ENCODE measurements at places on chromosomes 3 and 15.

DNA sequence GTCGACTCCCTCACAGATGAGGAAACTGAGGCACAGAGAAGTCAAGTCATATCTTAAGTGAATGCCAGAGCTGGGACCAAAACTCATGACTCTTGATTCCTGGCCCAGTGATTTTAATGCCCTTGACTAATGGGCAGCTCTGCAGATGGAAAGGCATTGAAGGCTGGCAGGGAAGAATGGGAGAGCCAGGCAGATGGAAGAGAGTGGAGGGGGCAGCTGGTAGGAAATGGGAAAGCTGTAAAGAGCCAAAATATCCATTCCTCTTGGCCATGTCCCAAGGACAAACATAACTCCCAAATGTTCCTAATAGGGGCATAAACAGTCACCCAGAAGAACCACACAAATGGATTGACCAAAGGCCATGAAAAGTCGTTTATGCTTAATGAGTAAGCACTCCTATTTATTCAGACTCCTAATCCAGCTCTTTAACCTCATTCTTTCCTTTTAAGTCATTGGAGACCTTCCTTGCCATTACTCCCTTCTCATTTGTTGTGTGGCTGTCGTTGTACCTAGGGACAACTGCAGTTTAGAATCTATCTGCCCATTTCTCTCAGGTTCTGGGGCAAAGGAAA, 330.5 kb upstream of the ROPN1 start:
- no peak for DNase-seq

GRCh38 chr15:101031213-101031612, 112.1 kb downstream of the LRRK1 start:
- DNase-seq: no peak

- no peak for DNase-seq
These were observed 688.3 kb upstream of the NECTIN3 start for GRCh38 chr3:110383356-110383755.

GRCh38 chr15:69848551-69849231, 249.0 kb downstream of the TLE3 start:
- no peak for DNase-seq

GRCh38 chr3:16940769-16941700, 56.3 kb downstream of the PLCL2 start:
- no peak for DNase-seq
